ENCODE measurements at places on chromosomes 3 and 15. TPM values are rescaled to one million over a fixed set of nuclear protein-coding genes. Genes with fewer than 3 reads are reported as not detected.

CRELD1 gene
- polyA plus RNA-seq, result 58.7 TPM

EIF4A2 gene
- 959 TPM for polyA plus RNA-seq

ALDH1L1 gene
- 33.1 TPM for polyA plus RNA-seq

EXD1 gene
- not detected for polyA plus RNA-seq

ACKR4 gene
- 2.7 TPM for polyA plus RNA-seq

THUMPD3 gene
- polyA plus RNA-seq, result 62.3 TPM

CCR1 gene
- polyA plus RNA-seq, result 1.4 TPM

LRRIQ4 gene
- polyA plus RNA-seq, result 0.10 TPM

CMTM8 gene
- polyA plus RNA-seq, result 9.9 TPM

IQSEC1 gene
- polyA plus RNA-seq, result 32.4 TPM

SHISA5 gene
- polyA plus RNA-seq, result 113 TPM

CCRL2 gene
- polyA plus RNA-seq, result 1.1 TPM

AMIGO3 gene
- polyA plus RNA-seq, result 2.5 TPM

CACNA2D3 gene
- 1.5 TPM for polyA plus RNA-seq

A4GNT gene
- 0.68 TPM for polyA plus RNA-seq

Measured in left renal cortex interstitium (tissue), 4 donors.